ENCODE measurements at places on chromosomes 12 and 14. TPM values are rescaled to one million over a fixed set of nuclear protein-coding genes. Genes with fewer than 3 reads are reported as not detected.

Gene POU6F1
- total RNA-seq, result 1.5 TPM

Gene APOLD1
- total RNA-seq, result 1.3 TPM

Gene FBRSL1
- 1.4 TPM for total RNA-seq

Gene PRPF39
- 39.9 TPM for total RNA-seq

Gene LRRK2
- total RNA-seq, result 9.2 TPM

Gene MEG3
- 24.7 TPM for total RNA-seq

Gene MMP17
- total RNA-seq, result 9.1 TPM

Gene RPGRIP1
- total RNA-seq, result under 0.01 TPM

Gene LARP4
- total RNA-seq, result 20.2 TPM

Gene RERGL
- 0.30 TPM for total RNA-seq

Gene CCDC177
- not detected for total RNA-seq

Gene KIF26A
- 0.23 TPM for total RNA-seq

Gene COQ6
- 16.2 TPM for total RNA-seq

Gene BHLHE41
- total RNA-seq, result 3.2 TPM

Gene HOXC4
- total RNA-seq, result not detected

Gene ACTN1
- total RNA-seq, result 178 TPM

Gene TWF1
- 111 TPM for total RNA-seq

Gene KRT75
- total RNA-seq, result not detected

Gene MARK3
- total RNA-seq, result 69.1 TPM

Gene VAMP1
- total RNA-seq, result 8.6 TPM

Gene KRT73
- total RNA-seq, result not detected

Gene CYP27B1
- total RNA-seq, result not detected

Gene SLC39A5
- total RNA-seq, result not detected

Gene GUCY2C
- total RNA-seq, result not detected

Gene LPAR5
- total RNA-seq, result under 0.01 TPM

Gene SDR9C7
- not detected for total RNA-seq

Gene DACT1
- total RNA-seq, result 9.8 TPM

Gene REC8
- 0.12 TPM for total RNA-seq

Gene ALDH2
- 52.9 TPM for total RNA-seq

Gene TAS2R19
- 4.3 TPM for total RNA-seq

Gene ZDHHC22
- not detected for total RNA-seq

Gene CAPZA3
- total RNA-seq, result not detected

Gene DDHD1
- 14.4 TPM for total RNA-seq

Gene TAS2R8
- total RNA-seq, result not detected

Gene FOXA1
- total RNA-seq, result not detected

Gene RNF212B
- not detected for total RNA-seq

Gene RILPL1
- total RNA-seq, result 16.0 TPM

Gene COCH
- total RNA-seq, result 0.15 TPM

Gene PTPRO
- 1.2 TPM for total RNA-seq

Gene ABCD2
- total RNA-seq, result 0.12 TPM

Gene IL22
- not detected for total RNA-seq

Gene IQSEC3
- total RNA-seq, result not detected

Gene FAM222A
- total RNA-seq, result 0.08 TPM

Gene GCH1
- 0.90 TPM for total RNA-seq

Gene TAS2R46
- total RNA-seq, result 1.9 TPM

Gene OR6S1
- not detected for total RNA-seq

Gene ACSM4
- total RNA-seq, result not detected

Gene NXPH4
- total RNA-seq, result 3.8 TPM
